ENCODE measurements at places on chromosomes 13 and 19.

- no peak for DNase-seq
These were observed 178.8 kb downstream of the VWA8 start for GRCh38 chr13:41782086-41782485.

GRCh38 chr19:7842661-7843294 is 12.8 kb downstream of the EVI5L start:
- DNase-seq = no peak

DNA sequence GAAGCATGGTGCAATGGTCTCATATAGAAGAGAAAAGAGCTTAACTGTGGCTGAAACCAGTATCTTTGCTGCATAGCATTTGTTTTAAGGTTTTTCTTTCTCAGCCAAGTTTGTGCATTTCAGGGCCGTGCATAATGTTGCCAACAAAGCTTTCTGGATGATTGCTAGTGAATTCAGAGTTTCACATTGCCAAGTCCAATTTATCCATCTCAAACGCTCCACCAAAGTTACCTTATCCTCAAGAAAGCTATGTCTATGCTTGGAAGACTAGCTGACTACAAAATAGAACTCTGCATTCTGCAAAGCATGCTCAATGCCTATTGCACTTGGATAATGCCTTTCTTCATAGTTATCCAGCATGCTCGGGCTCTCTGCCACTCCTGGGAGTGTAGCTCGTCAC is 535.8 kb upstream of the SGCG start:
- no peak for DNase-seq

- no peak for DNase-seq
These were observed 38.0 kb upstream of the C13orf42 start for GRCh38 chr13:51148952-51149573.

All from activated CD4-positive, CD25-positive, alpha-beta regulatory T cell (primary cell).